ENCODE measurements at places on chromosomes 5 and 9.
A peak's percentile ranks its signal among the peaks of the same experiment; 100 is the strongest.

GRCh38 chr5:179374506-179375235 is 29.4 kb upstream of the ADAMTS2 start:
- no peak for DNase-seq

- DNase-seq, result no peak
Observed at GRCh38 chr9:33791117-33791516, 4.2 kb upstream of the PRSS3 start.

- no peak for DNase-seq
Observed at GRCh38 chr5:154397652-154398406, 48.0 kb upstream of the SAP30L start.

DNA sequence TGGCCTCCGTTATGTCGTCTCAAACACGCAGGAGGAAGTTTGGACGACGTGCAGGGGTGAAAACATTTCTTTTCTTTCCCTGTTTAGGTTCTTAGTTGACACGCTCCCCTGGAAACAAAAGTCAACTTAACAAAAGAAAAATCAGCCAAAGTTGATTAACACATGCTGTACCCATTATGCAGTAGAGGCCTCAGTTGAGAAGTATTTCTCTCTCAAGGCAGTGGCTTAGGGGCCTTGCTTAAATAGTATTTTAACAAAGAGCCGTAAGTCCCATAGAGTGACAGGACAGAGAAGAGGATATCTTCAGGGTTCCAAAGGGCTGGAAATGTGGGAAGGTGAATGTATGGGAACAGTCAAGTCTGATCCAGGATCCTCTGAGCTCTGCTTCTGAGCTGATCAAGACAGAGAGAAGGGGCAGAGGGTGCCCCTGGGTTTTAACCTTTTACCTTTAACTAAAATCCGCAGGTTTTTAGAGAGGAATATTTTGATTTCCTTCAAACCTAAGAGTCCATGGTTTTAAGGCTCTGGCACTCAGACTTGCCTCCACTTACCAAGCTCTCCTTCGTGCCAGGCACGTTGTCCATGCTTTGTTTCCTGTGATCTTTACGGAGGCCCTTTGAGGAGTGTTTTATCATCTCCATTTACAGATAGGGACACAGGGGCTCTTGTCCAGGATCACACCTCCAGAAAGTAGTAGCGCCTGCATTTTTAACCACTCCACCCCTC is 629 bp upstream of the CD74 start:
- no peak for DNase-seq

DNA sequence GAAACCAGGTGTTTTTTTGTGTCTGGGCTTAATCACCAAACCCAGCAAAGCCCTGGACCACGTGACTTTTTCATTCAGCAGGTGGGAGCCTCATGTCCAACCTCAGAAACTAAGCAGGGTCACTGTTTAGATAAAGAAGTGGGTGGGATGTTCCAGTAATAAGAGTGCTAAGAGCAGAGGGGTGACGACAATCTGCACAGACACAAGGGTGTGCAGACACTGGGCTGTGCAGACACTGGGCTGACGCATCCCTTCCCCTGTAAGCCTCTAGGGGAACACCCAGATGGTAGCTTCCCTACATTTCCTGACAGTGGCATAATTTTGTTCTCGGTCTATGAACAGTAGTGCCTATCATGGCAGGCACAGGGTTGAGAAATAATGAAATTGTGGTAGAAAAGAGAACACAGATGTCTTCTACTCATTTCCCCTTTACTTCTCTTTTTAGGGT is 85.1 kb downstream of the SAXO1 start:
- peak; percentile 4 for DNase-seq

DNA sequence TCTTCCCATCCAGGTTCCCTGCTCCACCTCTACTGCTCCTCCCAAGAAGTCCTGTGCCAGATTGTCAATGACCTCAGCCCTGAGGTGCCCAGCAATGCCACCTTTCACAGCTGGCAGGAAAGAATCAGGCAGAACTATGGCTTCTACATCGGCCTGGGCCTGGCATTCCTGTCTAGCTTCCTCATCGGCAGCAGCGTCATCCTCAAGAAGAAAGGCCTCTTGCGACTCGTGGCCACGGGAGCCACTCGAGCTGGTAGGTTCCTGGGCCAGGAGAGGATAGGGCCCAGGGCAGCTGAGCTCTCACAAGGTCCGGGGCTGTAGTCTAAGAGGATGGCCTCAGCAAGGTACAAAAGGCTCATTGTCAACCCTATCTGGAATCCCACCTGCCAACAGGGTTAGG is 3.1 kb downstream of the NIPAL4 start:
- no peak for DNase-seq

DNA sequence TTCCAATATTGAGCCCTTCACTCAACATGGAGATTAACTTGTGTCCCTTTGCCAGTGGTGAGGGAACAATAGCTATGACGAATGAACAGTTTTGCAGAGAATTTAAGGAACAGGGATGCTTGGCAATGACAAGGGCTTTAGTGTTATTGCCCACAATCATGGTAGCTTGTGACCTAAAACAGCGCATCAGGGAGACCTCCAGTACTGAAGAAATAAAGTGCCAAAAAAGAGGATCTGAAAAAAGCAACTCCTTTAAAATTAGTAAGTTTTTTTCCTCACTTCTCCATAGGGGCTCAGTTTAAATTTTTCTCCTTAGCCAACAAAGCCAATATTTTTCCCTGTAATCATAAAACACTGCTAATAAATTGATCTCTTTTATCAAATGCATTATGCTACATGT is 41.8 kb upstream of the PAM start:
- DNase-seq, result no peak

DNA sequence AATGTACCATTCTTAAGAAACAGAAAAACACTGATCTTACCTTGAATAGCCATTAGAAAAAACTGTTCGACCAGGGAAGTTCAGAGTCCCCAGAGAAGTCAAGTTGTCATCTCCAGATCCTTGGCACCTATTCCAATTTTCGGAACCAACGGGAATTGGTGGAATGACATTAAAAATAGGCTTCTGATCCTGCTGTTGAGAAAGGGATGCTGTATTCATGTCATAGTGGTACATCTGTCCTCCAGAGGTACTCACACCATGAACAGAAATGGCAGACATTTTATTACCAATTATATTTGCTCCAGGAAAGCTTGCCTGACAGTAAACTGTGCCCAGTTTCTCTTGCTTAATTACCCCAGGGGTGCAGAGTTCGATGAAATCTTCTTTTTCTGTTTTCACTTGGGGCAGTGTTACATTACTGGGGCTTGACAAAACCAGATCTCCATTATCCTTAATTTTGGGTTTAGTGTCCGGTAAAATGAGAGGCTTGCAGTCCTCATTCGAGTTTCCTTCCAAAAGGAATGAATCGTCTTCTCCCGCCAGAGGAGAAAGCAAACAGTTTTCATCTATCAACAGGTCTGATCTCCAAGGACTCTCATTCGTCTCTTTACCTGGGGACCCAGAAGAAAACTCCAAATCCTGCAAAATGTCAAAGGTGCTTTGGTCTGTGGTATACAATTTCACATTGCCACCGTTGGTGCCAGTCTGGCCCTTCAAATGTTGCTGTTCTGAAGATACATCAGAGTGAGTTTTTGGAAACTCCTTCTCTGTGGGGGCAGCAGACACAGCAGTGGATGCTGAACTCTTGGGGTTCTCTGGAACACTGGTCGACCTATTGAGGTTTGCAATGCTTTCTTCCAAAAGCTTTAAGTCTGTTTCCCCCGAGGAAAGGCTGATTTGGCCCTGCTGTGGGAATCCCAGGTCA is 3.6 kb downstream of the NR3C1 start:
- DNase-seq, result no peak

- no peak for DNase-seq
Observed at GRCh38 chr5:136015966-136016650, 12.7 kb upstream of the TGFBI start.

- no peak for DNase-seq
Observed at GRCh38 chr9:4088679-4089078, 211.2 kb downstream of the GLIS3 start.

GRCh38 chr5:77282337-77283027 is 72.0 kb downstream of the PDE8B start:
- no peak for DNase-seq

DNA sequence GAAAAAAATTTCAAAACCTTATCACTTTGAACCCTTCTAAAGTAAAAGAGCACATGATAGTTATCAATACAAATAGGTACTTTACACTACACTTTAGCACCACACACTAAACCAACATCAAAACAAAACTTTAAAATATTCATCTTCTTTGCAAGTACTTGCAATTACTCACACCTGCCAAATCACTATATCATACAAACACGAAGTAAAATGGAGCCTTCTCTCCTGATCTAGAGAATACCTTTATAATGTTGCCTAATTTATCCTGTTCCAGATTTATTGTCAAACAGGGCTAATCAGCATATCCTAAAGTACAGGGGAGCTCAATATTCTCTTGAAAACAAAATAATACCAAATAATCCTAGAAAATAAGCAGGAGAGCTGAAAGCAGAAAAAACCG is 3.0 kb downstream of the RNF145 start:
- no peak for DNase-seq

GRCh38 chr9:130805510-130806326 is 29.3 kb upstream of the ABL1 start:
- DNase-seq, result peak; percentile 34

DNA sequence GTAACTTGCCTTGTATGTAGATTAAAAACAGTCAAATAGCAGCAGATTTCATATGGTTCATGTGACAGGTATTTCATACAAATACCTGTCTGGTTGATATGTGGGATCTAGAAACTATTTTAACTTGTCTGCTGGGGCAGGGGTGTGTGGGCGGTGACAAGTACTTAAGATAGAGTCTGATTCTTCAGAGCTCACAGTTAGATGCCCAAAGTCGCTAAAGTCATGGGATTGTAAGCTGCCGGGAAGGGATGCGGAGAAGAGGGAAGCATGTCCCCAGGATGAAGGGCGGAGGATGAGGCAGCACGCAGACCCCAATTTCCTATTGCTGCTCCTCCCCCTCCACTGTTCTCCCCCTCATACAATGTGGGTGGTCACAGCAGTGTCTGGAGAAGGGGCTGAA is 13.3 kb downstream of the ANXA6 start:
- no peak for DNase-seq

DNA sequence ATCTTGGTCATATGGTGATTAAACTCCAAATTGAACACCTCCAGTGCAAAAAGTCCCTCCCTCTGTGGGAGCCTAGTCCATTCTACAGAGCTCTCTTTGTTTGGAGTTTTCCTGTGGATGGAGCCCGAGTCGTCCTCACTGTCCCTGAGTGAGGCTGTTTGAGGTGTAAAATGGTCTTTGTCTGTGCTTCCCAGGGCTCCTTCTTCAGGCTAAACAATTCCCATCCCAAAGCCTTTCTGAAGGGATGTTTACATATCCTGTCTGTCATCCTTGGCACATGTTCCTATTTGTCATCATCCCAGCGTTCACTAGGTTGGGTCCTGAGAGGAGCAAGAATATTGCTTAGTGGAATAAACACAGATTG is 68.9 kb downstream of the COL27A1 start:
- no peak for DNase-seq

- DNase-seq, result no peak
Observed at GRCh38 chr5:10324518-10325370, 17.0 kb upstream of the CMBL start.

- DNase-seq, result no peak
Observed at GRCh38 chr5:72515211-72515610, 8.0 kb upstream of the ZNF366 start.

All from stimulated activated naive B cell treated with anti-CD40 and anti-IgM and Interleukin-4, amounts not matched to agents 10 μg/mL and 1 μg/mL and 100 μg/mL, for 72 hours (primary cell).